ENCODE measurements at places on chromosomes 5 and 9.

- DNase-seq = no peak
These were observed 235.0 kb downstream of the ROR2 start for GRCh38 chr9:91714874-91715615.

GRCh38 chr5:132385326-132386105 lies 16.0 kb downstream of the SLC22A5 start:
- no peak for DNase-seq

DNA sequence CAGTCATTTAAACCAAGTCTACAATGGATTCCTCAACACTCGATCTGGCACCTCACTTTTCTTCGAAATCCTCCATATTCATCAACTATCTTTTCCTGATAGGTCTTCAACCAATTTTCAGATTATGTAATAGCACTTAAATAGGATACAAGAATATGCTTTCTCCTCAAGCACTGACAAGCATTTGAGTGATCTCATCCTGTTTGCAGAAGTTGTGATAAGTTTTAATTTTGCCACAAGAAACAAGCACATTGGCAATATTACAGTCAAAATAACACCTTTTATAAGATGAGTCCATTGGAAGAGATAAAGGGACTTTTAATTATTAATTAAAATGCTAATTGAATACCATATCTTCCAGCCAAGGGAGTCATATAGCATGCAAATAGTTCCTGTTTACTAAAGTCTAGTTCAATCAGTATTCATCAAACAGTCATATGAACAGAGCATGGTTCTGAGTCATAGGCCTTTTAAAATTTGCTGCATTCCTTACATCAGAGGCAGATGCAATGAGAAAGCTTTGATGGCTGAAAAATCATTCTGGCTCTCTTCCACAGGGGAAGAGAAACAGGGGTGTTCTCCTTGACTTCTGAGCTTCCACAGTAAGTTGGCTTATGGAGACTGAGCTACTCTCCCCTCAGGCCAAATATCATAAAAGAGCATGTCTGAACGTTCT lies 32.7 kb upstream of the ZCCHC9 start:
- no peak for DNase-seq

- DNase-seq = no peak
These were observed 101.3 kb downstream of the CNTLN start for GRCh38 chr9:17236147-17236546.

- DNase-seq = no peak
These were observed 41.3 kb upstream of the CDKN2AIPNL start for GRCh38 chr5:134453016-134453415.

GRCh38 chr5:872301-872700 lies 20.3 kb downstream of the BRD9 start:
- DNase-seq = no peak
